ENCODE measurements at places on chromosomes 3 and 15.

GRCh38 chr3:127662001-127662469 is 10.7 kb upstream of the ABTB1 start:
- DNase-seq: no peak

DNA sequence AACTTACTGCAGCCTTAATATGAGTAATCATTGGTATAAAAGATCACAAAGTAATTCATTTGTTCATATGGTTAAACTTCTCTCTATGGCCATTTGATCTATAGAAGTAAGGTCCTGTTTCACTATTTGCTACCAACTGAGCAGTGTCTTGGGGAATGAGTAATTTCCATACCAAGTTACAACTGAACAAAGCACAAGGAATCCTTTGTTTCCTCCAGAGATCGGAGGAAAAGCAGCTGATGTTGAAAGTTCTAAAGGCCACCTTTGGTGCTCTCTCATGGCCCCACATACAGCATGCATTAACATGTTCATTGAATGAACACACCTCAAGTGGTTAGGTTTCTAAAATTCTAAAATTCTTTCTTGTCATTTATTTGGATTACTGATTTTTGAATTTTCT is 7.1 kb upstream of the CNTN3 start:
- no peak for DNase-seq

- no peak for DNase-seq
Observed at GRCh38 chr3:18747383-18747782, 322.2 kb upstream of the SATB1 start.

- no peak for DNase-seq
Observed at GRCh38 chr15:69576035-69576526, 123.5 kb downstream of the RPLP1 start.
